DMS79 treated with DMSO at 0.1 percent for 48 hours (cell line): ENCODE measurements at places on chromosomes 2 and 18.

GRCh38 chr18:74489676-74490075 is 6.5 kb upstream of the CNDP2 start:
- DNase-seq, result no peak

GRCh38 chr2:238709325-238710025 is 138.4 kb upstream of the TWIST2 start:
- no peak for DNase-seq

- no peak for DNase-seq
Measured at GRCh38 chr2:3280197-3280596, 97.4 kb downstream of the EIPR1 start.

DNA sequence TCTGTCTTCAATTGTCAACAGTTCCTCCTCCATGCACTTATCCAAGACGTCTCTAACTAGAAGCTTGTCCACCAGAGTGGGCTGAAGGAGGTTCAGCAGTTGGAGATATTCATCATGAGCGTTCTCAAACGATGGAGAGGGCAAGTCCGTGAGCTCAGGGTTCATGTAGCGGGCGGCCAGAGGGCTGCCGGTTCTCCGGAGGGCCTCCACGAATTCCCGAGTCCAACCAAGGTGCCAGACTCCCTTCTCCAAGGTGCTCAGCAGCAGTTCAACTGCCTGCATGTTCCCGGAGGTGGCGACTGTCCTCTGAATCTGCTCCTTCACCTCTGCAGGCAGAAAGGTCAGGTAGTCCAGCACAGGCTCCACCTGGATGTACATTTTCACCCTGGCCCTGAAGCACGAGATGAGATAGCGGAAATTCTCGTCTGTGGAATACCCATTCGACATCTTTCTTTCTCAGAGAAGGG is 590 bp downstream of the IFIH1 start:
- DNase-seq, result peak; percentile 54

- DNase-seq, result no peak
Measured at GRCh38 chr2:189214484-189214883, 34.9 kb upstream of the COL5A2 start.
